ENCODE measurements at places on chromosomes 6 and 20.

- DNase-seq: no peak
Observed at GRCh38 chr6:15132854-15133670, 112.8 kb upstream of the JARID2 start.

DNA sequence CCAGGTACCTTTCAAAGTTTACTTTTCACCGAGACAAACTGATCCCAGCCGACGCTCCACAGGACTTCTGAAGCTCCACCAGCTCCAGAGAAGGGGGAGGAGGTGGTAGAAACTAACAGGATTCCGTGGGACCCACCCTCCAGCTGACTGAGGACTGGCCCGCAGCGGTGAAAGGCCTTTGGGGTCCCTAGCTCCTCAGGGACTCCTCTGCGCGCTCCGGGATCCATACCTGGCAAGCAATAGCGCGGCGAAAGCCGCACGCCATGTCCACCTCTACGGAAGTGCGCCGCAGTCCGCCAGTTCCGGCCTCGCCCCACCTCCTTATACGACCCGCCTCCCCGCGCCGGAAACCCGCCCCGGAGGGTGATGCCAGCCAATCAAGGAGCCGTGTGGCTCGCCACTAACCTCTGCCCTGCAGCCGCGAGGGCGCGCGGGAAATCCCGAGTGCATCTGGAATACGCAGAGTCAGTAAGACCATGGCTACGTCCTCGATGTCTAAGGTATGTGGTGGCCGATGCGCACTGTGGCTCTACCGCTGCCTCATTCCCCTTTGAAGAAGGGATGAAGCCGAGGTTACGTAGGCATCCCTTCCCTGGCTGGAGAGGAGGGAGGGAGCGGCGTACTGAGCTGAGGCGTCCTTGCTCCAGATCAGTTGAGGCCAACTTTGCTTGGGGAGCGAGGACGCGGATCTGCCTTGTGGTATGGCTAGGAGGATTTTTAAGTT lies at the start of the genes ORC3 and RARS2:
Gene ORC3, plus strand, starts transcription at position 443 of the 724 bp plus-strand sequence. Its CDS starts 34 bp downstream, at position 477.
Gene RARS2, minus strand, starts transcription at position 295 of the 724 bp plus-strand sequence. Its CDS starts 30 bp downstream, at position 265.
- peak; percentile 90 for DNase-seq

- no peak for DNase-seq
Observed at GRCh38 chr6:157240059-157240959, 83.0 kb downstream of the TMEM242 start.

DNA sequence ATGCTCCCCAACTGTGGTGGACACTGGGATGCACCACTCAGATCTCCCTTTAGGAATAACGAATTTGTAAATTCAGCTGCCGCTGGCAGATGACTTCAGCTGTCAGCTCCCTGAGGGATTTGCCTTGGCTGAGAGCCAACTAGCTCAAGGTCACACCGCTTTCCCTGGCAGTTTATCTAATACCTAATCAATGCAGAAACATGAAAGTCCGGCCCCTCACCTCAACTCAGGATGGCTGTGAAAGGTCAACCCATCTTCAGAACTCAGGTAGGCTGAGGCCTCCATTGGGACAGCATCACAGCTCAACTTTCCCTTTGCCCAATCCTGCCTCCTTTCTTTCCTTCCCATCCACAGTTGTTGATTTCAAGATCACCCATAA lies 22.8 kb upstream of the SCGN start:
- DNase-seq: no peak

DNA sequence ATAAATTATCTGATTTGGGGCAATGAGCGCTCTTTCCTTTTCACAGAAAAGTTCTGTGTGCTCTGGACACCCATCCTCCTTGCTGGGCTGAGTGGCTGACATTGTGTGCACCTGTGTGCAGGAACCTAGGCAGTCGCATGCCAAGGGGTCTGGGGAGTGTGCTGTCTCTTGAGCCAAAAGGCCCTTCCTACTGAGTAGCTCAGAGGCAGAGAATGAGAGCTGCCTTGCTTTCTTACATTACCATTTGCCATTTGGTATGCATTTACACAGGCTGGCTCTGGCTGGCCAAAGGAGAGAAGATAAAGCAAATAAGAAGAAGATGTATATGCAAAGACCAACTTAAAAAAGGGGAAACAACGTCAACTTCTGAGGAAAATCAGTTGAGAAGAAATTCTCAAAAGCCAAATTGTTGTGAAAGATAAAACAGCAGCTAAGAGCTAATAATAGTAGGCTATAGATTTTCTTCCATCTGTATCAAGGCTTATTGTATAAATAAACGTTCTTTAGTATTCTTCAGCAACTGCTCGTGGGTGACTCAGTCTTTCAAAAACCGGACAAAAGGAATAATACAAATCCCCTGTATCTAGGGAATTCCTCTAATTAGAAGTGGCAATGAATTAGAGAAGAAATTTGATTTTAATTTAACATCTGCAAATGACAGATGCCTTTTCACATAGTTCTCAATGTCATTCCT lies 121.9 kb downstream of the INSM1 start:
- DNase-seq: no peak

DNA sequence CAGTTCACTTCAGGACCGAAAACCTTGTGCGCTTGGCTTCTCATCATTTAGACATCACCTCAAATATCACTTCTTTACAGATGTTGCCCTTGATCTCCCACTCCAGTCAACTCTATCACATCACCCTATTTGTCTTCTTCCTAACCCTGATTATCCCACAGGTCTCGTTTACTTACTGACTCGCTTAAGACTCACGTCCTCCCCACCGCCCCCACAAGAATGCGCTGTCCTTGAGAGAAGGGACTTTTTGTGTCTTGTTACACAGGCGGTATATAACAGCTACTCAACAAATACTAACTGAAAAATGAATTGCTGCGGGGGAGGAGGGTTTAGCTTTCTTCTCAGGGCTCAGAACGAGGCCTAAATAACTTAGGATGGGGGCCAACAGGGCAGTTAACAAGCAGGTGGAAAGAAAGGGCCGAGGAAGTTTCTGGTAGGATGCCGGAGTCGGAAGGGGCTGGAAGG lies 527 bp downstream of the TOMM34 start:
- peak; percentile 72 for DNase-seq

DNA sequence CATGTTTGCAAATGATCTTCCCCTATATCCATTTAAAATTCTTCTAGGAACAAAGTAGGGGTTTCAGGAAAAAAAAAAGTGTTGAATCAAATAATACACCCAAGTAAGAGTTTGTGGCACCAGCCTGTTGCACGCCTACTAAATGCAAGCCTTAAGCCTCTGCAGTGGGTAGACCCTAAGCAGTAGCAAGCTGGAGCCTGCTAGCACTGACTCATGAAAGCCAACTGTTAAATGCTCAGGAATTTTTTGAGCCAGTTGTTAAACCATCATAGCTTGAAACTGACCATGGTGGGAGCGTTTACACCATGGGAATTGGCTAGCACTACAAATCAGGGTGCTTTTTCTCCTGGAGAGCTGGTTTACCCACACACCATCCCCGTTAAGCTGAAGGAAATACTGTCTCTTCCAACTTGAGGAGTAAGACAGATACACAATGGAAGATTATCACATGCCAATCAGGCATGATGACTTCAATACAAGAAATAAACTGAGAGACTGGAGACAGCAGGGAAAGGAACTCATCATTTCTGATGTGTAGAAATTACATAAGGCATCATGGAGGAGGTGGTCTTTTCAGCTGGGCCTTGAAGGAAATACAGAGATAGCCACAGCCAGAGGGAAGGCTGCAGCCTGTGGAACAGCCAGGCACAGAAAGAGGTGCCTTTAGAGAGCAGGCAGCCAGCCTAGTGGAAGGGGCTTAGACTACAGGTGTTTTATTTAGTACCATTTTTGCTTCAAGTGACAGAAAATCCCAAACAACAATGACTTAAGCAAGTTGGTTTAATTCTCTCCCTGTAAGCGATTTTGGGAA lies 110.8 kb downstream of the SNX5 start:
- DNase-seq: no peak

DNA sequence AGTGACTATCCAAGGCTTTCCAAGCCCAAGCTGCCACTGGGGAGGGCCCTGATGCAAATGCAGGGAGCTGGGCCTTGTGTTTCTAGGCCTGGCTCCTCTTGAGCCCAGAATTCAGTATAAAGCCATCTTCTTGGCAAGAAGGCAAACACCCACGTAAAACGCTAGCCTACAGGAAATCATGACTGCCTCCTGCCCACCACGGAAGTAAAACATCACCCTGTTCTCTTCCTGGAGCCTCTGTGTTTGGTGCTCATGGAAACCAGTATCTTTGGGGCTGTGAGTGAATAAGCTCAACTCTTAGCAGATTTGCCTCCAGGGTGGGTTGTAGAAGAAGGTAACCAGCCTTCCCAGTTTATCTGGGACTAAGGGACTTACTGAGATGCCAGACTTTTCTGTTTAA lies 271.0 kb downstream of the ZNF217 start:
- DNase-seq: peak; percentile 16

GRCh38 chr20:20440886-20441658 lies 73.2 kb downstream of the INSM1 start:
- DNase-seq: no peak

DNA sequence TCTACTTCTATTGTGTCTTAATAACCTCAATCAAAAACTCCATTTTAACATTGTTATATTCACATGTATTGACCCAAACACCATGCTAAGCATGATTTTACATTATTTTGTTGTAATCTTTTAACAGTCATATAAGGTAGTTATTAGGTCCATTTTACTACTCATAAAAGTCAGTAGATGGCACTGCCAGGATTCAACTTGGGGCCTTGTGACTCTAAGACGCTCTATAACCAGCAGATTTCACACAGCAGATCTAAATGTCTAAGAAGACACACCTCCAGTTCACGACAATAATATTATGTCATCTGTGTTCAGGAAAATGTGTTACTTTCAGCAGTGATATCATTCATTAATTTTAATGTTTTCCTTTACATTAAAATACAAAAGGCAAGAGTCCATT lies 88.0 kb downstream of the FRK start:
- no peak for DNase-seq

GRCh38 chr20:12040261-12040660 lies 122.6 kb downstream of the BTBD3 start:
- DNase-seq: no peak

DNA sequence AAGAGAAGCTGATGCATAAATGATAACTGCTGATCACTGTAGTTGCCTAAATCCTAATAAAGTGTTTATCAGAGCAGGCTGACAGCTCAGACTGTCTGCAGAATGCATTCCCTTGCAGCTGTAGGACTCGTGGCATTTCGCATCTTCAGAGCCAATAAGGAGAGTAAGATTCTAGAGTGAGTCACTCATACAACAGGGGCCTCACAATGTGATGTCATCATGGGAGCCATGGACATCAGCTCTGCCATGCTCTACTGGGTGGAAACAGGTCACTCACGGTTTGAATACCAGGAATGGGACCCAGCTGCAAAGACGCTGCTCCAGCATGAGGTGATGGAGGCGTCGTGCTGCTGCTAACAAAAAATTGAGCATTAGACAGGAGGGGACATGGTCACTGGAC lies 7.4 kb downstream of the FAM209B start:
- DNase-seq: no peak

DNA sequence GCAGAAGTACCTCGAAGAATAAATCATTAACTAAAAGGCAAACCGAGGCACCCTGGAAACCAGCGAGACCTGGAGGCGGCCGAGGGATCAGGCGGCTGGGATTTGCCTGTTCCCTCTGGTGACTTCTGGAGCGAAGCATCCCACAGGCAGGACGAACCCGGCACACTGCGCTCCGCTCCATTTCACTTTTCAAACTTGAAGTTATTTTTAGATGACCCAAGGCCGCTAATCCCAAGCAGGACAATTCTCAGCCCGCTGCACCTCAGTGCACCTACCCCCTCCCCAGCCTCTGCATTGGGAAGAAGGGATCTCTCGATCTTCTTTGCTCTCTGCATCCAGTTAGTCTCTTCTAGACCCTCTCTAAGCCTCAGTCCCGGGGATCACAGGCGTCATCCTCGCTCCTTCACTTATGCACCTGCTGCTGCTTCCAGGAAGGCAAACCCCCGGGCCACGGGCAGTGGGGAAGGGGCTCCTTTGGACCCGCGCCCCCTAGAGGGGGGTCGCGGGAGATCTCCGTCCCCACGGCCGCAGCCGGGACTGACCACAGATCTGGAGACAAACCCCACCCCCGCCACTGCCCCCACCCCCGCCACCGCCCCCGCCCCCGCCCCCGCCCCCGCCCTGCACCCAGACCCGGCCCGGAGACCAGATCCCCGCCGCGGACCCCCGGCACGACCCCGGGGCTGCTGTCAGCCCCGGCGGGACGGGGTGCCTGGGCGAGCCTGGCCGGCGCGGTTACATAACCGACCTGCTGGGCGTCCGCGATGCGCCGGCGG lies 636 bp downstream of the RCAN2 start:
- DNase-seq: no peak

- no peak for DNase-seq
Observed at GRCh38 chr6:88855541-88856147, 107.8 kb downstream of the RNGTT start.

DNA sequence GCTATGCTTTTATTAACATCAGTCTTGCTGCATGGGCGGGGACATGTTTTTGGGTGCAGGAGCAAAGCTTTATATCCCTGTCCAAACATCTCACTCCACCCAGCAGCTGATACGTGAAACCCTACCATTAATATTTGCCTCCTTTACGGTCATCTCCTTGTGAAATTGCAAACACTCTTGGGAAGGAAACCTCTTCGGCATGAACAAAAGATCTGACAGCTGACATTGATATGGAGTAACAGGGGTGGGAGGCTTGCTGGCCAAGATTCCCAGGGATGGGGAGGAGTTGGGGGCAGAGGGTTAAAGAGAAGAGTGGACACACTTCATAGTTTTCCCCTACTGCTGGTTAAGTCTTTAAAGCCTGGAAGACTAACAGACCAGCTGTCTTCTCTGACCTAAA lies 22.2 kb upstream of the VEGFA start:
- no peak for DNase-seq

DNA sequence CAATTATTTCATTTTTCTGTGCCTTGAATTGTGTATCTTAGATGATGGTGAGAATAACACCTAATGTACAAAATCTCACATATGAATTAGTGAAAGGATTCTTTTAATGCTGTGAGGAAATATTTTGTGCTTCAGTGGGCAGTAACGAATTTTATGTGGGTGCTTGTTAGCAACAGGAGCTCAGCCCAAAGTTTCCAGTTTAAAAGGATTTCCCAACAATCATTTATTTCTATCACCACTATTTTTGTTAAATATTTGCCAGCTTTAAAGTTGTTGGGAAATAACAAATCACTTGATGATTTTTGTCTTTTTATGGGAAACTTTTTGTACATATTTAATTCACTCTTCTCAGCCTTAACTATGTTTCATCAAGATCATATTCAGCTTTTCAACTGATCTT lies 111.8 kb downstream of the QKI start:
- no peak for DNase-seq
